ENCODE measurements at places on chromosomes 2 and 18.

- no peak for DNase-seq
Measured at GRCh38 chr18:78678318-78678695, 301.3 kb upstream of the SALL3 start.

DNA sequence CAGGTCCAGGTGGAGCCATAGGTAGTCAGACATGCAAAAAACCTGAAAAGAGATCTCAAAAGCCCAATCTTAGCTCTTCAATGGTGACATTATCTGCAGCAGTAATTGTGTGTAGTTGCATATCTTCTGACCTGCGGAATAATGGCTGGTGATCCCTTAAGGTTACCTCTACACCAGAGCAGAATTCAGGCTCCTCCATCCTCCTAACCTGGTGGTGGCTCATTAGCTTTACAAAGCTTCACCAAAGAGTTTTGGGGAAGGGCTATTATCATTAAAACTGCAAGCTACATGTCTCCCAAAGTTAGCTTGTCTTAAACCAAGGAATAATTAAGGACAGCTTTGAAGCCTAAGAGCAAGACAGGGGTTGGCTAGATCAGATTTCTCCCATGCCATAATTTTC, 42.6 kb upstream of the CHST9 start:
- DNase-seq = no peak

DNA sequence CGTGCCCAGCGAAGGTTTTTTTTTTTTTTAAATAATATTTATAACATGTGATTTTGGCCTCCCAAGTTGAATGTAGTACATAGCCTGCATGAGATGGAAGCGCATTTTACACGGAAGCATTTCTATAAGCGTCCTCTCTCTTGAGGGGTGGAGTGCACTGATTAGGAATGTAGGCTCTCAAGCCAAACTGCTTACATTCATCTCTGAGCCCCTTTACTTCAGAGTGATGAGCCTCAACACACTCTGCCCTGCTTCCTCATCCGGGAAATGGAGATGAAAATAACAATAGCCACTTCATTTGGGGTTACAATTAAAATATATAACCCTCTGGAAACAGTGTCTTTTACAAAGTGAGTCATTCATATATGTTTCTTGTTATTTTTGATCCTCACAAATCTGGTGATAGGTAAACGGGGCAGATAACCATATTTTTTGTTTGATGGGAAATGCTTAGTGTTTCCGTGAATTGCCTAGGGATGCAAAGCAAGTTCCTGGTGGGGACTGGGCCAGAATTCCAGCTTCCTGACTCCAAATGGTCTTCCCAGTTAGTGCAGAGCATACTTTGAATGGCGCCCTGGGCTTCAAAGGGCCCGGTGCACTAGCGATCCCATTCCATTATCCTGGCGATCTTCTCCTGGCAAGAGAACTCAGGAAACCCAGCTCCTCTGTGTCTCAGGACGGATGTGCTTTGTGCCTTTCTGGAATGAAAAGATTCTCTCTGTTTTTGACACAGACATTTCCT, 124.3 kb downstream of the PIEZO2 start:
- DNase-seq = no peak

GRCh38 chr2:46042207-46042637, 255.0 kb upstream of the EPAS1 start:
- DNase-seq = no peak

DNA sequence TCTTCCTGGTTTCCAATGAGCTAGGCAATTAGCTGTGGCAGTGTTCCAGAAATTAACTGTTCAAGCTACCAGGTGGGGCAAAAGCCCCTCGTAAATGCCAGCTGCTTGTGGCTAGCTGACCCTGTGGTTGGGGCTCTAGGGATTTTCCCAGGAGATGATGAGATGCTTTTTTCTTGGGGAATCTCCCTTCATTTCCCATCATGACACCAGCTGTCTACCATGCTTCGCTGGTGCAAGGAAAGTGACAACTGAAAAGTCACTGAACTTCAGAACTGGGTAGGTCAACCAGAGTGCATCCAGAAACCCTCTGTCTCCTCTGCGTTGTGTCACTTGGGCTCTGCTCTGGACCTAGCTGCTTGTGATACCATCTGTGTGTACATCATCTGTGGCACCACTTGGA, 386.5 kb upstream of the DCC start:
- no peak for DNase-seq

Measured in naive B cell (primary cell).